ENCODE measurements at places on chromosomes 12 and 14. TPM values are rescaled to one million over a fixed set of nuclear protein-coding genes. Genes with fewer than 3 reads are reported as not detected.

Gene VRTN
- total RNA-seq = not detected

Gene MRPL52
- 65.2 TPM for total RNA-seq

Gene TAS2R43
- total RNA-seq = 0.42 TPM

Gene OTUB2
- 4.4 TPM for total RNA-seq

Gene RPS6KL1
- total RNA-seq = 1.3 TPM

Gene TMEM119
- not detected for total RNA-seq

Gene KRT82
- not detected for total RNA-seq

Gene ATG2B
- 13.4 TPM for total RNA-seq

Gene RNFT2
- 3.3 TPM for total RNA-seq

Gene ADAMTS20
- 0.24 TPM for total RNA-seq

Gene CLEC2A
- total RNA-seq = not detected

Gene GDF11
- total RNA-seq = 12.1 TPM

Gene ESR2
- total RNA-seq = 0.03 TPM

Gene PLEKHD1
- total RNA-seq = not detected

Gene RD3L
- not detected for total RNA-seq

Gene IFNG
- total RNA-seq = not detected

All from SK-MEL-5 (cell line).